ENCODE measurements at places on chromosomes 4 and X.

GRCh38 chrX:109537324-109537665 lies 651 bp downstream of the NXT2 start:
- peak; percentile 28 for DNase-seq

DNA sequence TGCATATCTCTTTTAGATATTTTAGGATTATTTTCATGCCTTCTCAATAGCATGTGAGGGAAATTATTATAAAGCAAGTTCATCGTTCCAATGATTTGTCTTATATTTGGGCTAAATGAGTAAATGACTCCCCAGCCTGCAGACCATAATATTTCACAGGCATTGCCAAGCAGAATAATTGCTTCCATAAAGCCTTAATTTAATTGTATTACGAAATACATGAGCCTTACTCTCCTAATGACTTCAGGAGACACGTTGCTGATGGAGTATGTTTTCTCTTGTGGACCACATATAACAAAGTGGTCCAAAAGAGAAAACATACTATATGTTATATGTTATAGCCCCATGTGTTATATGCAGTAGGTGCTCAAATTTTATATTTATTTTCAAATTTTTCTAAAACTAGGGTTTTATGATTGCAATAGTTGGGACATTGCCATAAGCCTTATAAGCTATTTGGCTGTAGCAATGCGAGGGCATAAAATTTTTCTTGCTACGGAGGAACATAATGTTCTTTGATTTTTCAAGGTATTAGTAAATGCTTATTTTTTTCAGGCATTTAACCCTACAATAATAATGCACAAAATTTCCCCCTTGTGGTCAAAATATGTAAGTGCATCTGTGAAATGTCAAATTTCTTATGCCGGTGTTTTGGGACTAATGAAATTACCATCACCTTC lies 26.2 kb upstream of the TMPRSS11D start:
- no peak for DNase-seq

DNA sequence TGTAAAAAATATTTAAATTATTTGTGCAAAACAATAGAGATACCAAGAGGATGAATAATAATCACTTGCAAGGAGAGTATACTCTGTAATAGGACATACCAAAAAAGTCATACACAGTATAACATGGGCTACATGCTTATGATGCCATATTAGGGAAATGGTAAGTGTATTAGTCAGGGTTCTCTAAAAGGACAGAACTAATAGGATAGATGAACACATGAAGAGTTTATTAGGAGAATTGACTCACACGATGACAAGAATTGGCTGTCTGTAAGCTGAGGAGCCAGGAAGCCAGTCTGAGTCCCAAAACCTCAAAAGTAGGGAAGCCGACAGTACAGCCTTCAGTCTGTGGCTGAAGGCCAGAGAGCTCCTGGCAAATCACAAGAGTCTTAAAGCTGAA lies 151.2 kb downstream of the DTHD1 start:
- no peak for DNase-seq

DNA sequence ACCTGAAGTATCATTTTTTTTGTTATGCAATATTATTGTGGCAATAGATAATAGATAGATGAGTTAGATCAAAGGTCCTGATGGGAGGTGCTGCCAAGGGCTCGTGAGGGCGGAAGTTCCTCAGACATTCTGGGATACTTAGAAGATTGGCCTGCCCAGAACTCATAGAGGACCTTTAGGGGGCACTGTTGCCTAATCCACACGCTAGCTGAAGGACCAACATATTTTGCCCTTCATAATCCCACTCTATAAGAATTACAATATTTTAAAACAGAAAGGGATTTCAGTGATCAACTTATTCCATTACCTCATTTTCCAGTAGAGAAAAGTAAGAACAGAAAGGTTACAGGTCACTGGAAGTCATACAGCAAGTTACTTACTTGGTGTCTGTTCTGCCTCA lies 22.9 kb upstream of the COX7B2 start:
- DNase-seq, result no peak

- peak; percentile 46 for DNase-seq
Measured at GRCh38 chr4:140296335-140297220, 76.9 kb upstream of the SCOC start.

- DNase-seq, result no peak
Measured at GRCh38 chr4:14903321-14903720, 99.0 kb upstream of the CPEB2 start.

- DNase-seq, result no peak
Measured at GRCh38 chrX:72276478-72276953, 532 bp downstream of the RPS4X start.

GRCh38 chrX:122421434-122422121 lies 762.5 kb upstream of the GRIA3 start:
- peak; percentile 53 for DNase-seq

- DNase-seq, result no peak
Measured at GRCh38 chr4:2461246-2461960, 7.5 kb upstream of the RNF4 start.

DNA sequence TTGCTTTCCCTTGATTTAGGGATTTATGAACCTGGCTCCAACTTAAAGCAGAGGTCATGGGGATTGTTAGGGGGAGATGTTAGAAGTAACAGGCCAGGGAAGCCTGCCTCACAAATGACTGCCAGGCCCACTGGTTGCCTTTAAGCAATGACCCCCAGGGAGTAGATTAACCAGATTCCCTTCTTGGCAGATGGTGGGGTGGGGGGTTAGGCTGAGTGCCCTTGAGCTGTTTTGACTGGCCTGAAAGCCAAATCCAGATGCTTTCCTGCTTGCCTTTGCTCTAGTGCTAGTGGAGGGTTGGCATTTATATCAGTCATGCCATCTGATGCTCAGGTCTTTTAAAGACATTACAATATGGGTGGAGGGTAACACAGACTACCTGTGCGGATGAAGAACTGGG lies 128.1 kb downstream of the TMEM164 start:
- no peak for DNase-seq

DNA sequence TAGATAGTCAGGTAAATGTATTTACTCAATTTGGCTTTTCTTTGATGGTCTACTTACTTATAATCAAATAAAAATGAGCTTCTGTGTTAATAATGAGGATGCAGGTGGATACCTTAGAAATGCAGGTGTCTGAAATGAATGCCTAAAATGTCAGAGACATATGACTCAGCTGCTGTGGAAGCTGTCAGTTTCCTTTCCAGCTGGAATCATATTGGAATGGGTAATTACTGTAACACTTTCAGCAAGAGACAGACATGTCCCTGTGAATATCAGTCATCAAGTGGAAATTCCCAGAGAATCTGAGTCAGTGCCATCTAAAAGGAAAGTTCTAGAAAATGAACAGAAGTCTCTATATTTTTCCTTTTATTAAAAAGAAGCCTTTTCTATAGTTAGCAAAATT lies 783.0 kb upstream of the AADAT start:
- DNase-seq, result no peak

DNA sequence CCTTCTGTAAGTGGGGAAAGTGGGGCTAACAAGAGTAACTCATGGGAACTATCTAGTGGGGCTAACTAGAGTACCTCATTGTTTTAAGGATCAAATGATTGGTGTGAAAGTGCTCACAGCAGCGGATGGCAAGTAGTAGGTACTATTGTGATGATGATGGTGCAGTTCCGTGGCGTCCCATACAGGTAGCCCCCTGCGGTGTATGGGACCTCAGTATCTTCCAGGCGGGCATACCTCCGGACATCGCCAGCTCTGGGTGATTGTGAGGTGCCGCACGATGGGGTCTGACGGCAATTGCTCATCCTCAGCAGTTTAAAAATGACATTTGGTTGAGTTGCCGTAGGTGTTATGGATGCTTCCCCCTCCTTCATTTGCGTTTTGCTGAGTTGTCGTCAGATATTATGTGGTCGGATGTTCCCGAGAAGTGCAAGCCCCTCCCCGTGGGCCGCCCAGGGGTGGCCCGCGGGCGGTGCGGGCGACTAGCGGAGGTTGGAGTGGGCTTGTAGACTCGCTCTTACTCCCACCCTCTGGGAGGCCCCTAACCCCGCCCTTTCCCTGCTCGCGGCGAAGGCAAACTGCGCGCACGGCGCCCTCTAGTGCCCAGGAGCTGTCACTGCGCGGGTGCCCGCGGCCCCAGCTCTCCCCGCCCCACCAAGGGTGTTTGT lies 18.3 kb upstream of the GPR101 start:
- DNase-seq, result peak; percentile 63

- DNase-seq, result peak; percentile 29
Measured at GRCh38 chr4:78612398-78613178, 61.0 kb downstream of the ANXA3 start.

GRCh38 chr4:182447767-182448280 lies 204.6 kb downstream of the TENM3 start:
- DNase-seq, result no peak

DNA sequence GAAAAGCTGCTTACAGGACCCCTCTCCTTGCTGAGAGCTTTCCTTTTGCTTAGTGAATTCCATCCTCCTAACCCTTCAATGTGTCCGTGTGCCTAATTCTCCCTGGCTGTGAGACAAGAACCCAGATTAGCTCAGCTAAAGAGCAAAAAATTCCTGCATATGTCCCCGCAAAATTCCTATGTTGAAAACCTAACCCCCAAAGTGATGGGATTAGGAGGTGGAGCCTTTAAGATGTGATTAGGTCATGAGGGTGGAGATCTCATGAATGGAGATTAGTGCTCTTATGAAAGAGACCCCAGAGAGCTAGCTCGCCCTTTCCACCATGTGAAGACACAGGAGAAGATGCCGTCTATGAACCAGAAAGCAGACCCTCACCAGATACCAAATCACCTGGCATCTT lies 503.0 kb upstream of the DIAPH2 start:
- no peak for DNase-seq

GRCh38 chr4:84493092-84493850 lies 5.8 kb downstream of the NKX6-1 start:
- DNase-seq, result no peak

GRCh38 chr4:81919223-81919622 lies 447.5 kb upstream of the RASGEF1B start:
- no peak for DNase-seq

DNA sequence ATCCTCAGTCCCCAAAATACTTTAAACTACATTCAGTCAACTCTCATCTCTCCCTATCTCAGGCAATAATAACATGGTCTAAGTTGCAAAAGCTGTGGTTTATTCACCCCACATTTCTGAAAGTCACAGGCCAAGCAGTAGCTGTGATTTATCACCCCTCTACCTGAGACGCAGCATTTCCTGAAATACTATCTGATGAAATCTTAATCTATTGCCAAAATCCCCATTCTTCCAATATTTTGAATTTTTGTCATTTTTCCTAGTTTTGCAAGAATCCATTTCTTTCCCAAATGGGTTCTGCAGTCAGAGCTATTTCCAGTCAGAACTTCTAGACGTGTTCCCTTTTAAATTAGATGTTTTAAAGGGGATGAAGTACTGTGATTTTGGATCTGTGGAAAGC lies 148.3 kb downstream of the BANK1 start:
- DNase-seq, result no peak

- DNase-seq, result no peak
Measured at GRCh38 chr4:145954924-145955339, 16.3 kb upstream of the ZNF827 start.

DNA sequence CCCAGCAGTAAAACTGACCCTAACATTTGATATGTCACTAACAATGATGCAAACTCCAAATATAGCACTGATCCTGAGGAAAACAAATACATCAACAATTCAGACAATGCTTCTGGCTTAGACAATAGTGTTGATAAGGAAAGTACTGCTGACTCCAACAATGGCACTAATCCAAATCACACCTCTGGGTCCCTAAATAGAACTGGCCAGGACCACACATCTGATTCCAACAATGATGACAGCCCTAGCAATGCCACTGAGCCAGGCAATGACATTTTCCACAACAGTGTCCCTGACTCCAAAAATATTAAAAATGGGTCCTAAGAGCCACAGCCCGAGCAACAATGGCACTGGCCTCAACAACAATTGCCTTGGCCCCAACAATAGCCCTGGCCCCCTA lies 243.1 kb upstream of the APOOL start:
- no peak for DNase-seq

- DNase-seq, result no peak
Measured at GRCh38 chr4:6440506-6441201, 31.8 kb downstream of the PPP2R2C start.

DNA sequence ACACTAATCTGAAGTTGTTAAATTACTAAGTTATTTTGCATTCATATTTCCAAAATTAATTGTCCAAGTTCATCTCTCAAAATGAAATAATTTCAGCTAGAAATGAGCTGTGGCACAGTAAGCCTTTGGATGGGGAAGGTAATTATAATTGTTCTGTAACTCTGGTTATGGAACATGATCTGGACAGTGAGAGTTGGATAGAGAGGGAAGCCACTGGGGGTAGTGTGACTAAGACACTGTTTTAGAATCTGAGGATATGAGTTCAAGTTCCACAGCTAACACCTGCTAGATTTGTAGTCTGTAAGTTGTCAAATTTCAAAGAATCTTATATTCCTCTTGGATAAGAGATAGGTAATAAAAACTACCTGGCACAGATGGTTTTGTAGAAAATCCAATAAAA lies 49.5 kb downstream of the DMD start:
- DNase-seq, result no peak

GRCh38 chr4:8437281-8437680 lies 3.2 kb downstream of the ACOX3 start:
- no peak for DNase-seq

DNA sequence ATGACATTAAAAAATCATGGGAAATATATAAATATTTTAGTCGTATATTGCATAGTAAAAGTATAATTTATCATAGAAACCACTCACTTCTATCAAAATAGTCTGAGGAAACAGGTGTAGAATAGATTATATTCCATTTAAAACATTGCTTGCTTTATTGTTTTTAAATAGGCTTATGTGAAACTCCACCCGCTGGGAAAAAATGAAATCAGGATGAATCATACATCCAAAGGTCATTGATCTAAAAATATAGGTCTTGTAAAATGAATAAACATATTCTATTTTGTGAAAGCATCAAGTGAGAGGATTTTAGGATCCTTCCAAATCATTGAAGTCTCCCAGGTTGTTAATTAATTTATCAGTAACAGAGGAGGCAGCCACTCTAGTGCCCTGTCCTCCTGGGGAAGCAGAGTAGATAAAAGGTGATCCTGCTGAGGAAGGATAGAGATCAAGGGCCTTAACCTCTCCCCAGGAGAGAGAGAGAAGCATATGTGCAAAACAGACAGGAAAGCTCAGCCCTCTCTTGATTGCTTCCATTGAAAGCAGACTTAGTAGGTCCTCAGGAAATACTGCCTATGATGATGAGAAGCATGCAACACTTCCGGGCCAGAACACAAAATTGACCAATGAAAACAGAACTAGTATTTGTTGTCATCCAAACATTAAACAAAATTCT lies 96.8 kb upstream of the MAP9 start:
- DNase-seq, result no peak

DNA sequence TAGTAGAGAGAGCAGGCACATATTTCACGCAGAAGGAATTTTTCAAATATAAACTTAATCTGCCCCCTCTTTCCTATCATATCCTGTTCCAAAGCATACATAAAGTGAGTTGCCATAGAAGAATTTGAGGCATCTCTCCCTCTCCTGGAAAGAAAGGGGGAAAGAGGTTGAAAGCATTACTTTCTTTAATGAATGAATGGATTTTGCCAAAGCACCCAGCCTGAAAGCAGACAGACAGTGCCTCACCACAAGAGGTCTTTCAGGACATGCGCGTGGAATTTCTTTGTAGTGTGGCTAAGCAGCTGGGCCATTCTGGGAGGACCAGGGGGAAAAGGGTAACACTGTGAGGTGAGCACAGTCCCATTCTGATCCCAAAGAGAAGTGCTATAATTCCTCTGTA lies 651.4 kb downstream of the IQCM start:
- no peak for DNase-seq

GRCh38 chrX:77114501-77114900 lies 332.7 kb upstream of the FGF16 start:
- DNase-seq, result no peak

All from heart left ventricle (tissue), 16 donors.